Suppressor macrophage treated with lipopolysaccharide for 1 hour (primary cell): ENCODE measurements at places on chromosomes 2 and 18.

- no peak for DNase-seq
Measured at GRCh38 chr2:120820953-120821279, 85.2 kb downstream of the GLI2 start.

GRCh38 chr2:199465390-199465789 lies 7.7 kb upstream of the SATB2 start:
- DNase-seq, result no peak

DNA sequence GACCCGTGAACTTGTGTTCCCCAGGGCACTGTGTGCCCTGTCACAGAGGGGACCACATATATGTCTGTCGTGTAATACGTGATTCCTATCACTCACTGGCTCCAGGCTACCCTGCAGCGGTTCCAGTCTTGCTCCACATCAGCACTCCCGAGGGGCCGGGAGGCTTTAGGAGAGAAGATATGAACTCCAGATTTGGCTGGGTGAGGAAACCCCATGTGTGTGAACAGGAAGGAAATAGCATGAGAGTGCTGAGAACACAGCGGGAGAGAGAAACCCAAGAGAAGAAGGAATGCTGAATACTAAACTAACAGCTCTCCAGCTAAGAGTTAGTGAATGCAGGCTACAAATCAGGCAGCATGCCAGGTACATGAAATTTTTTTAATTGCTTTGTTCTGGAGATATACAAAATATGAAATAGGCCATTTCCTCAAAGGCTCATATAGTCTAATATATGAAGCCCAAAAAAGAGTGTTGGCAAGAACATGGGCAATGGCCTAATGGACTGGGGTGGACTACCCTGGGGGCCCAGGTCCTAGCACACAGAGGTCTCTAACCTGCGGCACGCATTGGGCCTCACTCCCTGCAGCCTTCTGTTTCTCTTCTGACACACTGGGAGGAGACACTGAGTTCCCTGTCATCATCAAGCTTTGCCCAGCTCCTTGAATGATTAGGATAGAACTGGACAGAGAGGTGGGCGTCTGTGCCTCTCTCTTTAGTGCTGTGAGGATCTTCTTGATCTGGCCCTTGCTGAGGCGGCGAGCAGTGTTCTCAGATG lies 372.8 kb upstream of the RAB6C start:
- no peak for DNase-seq

- no peak for DNase-seq
Measured at GRCh38 chr2:8595811-8596600, 85.8 kb upstream of the ID2 start.

DNA sequence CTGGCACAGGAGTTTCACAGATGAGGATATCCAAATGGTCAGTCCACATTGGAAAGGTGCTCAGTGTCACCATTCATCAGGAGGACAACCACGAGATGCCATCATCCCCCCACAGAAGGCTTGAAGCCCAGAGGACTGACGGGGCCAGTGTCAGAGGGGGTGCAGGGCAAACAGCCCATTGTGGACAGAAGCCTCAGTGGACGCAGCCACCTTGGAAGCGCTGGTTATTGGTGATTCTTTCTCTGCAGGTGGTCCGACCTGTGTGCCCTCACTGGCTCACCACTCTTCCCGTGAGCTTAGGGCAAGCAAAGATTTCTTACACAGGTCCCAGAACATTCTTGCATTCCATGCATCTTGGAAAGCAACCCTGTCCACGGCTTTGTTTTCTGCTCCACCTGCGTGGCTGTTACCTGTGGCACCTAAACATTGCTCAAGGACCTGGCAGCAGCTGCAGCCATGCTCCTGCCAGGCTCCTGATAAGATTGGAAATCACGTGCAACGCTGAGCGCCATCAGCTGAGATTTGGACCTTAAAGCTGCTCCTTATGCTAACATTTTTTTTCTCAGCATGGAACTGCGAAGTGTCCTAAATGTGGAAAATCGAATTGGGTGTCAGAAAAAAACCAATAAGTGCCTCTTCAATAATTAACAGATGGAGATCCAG lies 110.9 kb upstream of the CTDP1 start:
- no peak for DNase-seq

- DNase-seq, result no peak
Measured at GRCh38 chr18:73719611-73720010, 428.0 kb downstream of the FBXO15 start.

DNA sequence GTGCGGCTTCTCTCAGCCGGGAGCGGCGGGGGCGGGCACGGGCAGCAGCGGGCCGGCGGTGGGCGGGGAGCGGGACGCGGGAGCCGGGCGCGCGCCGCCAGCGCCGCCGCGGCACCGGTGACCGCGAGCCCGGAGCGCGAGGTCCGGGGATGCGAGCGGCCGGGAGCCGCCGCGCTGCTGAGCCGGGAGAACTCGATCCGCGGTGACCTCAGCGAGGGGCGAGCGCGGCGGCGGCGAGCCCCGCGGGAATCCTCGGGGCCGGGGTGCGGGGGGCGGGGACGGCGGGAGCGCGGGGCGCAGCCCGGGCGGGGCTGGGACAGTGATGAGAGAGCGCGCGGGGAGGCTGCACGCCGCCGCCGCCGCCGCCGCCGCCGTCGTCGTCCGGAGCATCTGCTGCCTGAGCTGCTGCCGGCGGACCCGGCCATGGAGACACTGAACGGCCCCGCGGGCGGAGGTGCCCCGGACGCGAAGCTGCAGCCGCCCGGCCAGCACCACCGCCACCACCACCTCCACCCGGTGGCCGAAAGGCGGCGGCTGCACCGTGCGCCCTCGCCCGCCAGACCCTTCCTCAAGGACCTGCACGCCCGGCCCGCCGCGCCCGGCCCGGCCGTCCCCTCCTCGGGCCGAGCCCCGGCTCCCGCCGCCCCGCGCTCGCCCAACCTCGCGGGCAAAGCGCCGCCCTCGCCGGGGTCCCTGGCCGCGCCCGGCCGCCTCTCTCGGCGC lies at the start of gene MTCL1:
MTCL1 (plus strand) TSS at position 319 of the 723 bp plus-strand sequence; CDS start at position 424, 105 bp downstream.
- DNase-seq, result no peak

DNA sequence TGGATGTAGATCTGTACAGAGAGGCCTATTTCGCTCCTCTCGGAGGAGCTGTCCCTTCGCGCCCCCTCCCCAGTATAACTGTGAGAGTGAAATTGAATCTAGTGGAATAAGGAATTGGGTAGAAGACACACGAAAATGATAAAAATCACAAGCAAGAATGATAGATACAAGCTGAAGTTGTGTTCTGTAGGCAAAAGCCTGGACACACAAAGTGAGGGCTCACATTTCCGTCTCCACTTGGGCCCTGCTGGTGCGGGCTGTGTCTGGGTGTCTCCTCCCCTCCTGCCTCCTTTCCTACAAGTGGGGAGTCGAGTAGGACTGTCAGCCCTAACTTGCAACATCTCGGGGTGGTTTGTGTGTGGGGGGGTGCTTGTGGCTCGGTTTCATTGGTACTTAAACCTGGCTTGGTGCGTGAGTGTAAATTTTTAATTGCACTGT lies 457 bp upstream of the SP9 start:
- DNase-seq, result no peak

GRCh38 chr18:486929-487740 lies 13.4 kb downstream of the COLEC12 start:
- peak; percentile 42 for DNase-seq

GRCh38 chr2:64349131-64349530 lies 104.8 kb upstream of the LGALSL start:
- DNase-seq, result no peak

DNA sequence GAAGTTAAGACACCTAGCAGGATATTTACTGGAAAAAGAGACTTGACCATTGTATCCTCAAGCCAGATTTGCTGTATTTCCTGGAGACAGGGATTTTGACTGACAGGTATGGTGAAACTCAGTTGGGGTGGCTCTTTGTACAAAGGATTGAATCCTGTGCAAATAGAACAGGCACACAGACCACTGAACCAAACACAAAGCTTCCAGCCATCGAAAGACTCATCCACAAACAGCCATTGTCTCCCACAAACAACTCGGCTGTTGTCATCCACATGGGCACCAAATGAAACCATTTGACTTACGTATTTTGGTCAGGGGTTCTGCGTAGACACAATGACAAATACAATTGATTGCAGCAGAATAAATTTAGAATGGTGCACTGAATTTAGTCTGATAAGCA lies 15.9 kb downstream of the RNF152 start:
- DNase-seq, result no peak

DNA sequence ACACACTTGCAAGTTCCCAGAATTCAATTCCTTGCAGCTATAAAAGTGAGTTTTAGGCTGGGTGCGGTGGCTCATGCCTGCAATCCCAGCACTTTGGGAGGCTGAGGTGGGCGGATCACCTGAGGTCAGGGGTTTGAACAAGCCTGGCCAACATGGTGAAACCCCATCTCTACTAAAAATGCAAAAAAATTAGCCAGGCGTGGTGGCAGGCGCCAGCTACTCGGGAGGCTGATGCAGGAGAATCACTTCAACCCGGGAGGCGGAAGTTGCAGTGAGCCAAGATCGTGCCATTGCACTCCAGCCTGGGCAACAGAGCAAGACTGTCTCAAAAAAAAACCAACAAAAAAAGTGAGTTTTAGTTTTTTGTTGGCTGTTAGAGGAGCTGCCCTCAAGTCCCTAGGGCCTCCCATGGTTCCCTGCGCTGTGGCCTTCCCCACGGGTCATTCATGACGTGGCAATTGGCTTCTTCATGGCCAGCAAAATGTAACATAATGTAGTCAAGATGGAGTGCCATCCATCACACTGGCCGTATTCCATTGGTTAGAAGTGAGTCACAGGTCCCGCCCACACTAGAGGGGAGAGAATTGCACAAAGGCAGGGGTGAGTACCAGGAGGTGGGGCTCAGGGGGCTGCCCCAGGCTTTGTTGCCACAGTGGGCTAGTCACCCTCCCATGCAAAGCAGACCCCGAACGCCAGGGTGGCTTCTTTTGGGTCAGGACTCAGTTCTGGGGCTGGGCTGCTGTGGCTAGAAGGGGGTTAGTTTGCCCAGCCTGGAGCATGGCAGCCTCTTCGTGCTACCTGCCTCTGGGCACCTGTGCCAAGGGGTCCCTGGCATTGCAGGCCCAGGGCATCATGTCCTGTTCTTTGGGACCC lies 37.7 kb upstream of the INHBB start:
- peak; percentile 35 for DNase-seq

- no peak for DNase-seq
Measured at GRCh38 chr2:97739893-97740245, 26.5 kb downstream of the ZAP70 start.

GRCh38 chr18:32896776-32897547 lies 124.1 kb upstream of the KLHL14 start:
- peak; percentile 8 for DNase-seq

DNA sequence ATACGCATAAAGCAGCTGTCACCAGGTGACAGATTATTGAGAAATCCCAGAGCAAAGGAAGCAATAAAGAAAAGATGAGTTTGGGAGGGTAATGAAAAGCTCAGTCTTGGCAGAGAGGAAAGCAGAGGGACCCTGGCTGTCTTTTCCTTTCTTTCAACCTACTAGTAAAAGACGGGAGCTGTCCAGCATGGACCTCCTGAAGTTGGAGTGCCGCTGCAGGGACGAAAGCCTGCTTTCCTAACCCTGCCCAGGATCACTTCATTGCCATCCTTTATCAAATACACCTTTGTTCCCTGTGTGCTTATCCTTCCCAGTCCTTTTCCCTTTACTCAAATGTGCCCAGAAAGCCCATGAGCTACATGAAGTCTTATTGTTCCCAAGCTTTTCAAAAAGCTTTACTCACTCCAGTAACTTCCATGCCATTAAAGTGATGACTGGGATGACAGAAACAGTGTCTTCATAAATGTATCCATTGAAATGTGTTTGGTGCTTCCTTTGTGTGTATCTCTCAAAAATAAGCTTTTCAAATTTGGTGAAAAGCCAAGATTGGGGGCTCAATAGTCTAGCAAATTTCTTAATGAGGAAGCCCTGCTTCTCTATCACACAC lies 3.7 kb upstream of the SPR start:
- DNase-seq, result peak; percentile 60

DNA sequence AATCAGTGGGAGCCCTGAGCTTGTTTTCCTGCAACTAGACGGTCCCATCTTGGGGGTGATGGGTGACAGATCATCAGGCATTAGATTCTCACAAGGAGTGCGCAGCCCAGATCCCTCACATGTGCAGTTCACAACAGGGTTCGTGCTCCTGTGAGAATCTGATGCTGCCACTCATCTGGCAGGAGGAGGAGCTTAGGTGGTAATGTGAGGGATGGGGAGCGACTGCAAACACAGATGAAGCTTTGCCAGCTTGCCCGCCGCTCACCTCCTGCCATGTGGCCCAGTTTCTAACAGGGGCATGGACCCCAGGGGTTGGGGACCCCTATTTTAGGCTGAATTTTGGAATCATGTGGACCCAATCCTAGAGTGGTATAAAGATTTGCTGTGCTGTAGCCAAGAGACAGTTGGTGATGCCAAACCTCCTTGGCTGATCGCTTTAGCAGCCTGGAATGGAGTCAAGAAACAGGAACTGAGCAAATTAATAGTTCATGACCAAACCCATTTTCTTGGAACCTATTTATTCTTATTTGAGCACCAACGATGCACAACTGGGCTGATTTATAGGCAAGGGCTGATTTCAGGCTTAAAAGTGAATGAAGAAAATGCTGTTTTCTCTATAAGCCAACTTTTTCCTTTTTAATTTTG lies 25.7 kb downstream of the LPIN1 start:
- DNase-seq, result no peak

DNA sequence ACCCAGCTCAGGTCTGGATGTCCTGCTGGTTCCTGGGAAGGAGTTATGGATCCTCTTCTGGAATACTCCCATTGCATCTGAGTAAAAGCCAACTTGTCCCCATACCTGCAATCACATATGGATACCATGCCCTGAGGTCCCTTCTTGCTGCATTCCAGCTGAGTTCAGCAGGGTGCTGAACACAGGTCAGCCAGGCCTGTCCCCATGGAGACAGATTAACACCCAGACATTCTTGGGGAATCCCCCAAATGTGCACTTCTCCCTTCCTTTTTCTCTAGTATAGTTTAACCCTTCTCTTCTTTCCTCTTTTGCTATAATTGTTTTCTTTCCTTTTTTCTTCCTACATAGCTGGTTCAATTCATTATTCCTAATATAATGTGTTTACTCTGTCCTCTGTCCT lies 799.6 kb upstream of the HS6ST1 start:
- DNase-seq, result no peak

GRCh38 chr18:11902522-11903292 lies 5.4 kb downstream of the MPPE1 start:
- no peak for DNase-seq

- no peak for DNase-seq
Measured at GRCh38 chr2:236764716-236765115, 195.1 kb downstream of the ACKR3 start.
